Progenitor cell of endocrine pancreas (in vitro differentiated cells): ENCODE measurements at places on chromosomes 3 and 15.

GRCh38 chr15:33500432-33501195 is 189.8 kb downstream of the RYR3 start:
- no peak for DNase-seq

- DNase-seq: no peak
These were observed 131.2 kb upstream of the TGFBR2 start for GRCh38 chr3:30475038-30475808.

DNA sequence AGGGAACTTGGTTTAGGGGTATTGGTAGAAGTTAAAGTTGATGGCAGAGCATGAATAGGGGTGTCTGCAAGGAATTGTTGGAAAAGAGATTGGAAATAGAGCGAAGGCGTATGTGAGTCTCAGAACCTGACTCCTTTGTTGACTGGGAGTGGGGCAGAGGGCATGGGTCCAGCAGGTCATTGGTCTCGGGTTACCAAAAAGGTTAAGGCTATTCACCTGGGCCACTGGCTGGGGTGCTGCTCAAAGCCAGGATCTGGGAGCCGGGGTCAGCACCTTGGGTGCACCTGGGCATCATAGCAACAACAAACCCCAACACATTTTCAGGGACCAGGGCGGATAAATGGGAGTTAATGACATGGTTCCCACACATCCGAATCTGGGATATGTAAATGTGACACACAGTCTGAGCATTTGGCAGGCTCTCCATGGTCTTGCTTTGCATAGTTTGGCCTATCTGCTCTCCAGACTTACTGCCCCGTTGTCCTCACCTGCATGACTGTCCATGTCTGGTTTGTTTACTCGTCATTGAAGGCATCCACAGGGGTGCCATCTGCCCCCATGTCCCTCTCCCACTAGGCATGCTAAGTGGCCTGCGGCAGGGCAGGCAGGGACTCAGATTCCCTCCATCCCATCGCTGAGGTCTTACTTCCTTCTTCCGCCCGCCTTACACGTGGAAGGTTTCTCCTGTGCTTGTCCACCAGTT is 10.1 kb downstream of the KLF13 start:
- no peak for DNase-seq

- no peak for DNase-seq
These were observed 2.3 kb upstream of the SACM1L start for GRCh38 chr3:45686850-45687249.

GRCh38 chr15:69979783-69980182 is 117.9 kb downstream of the TLE3 start:
- DNase-seq: no peak

GRCh38 chr3:197421021-197421420 is 122.6 kb upstream of the DLG1 start:
- no peak for DNase-seq

GRCh38 chr3:184491867-184492615 is 69.5 kb upstream of the EPHB3 start:
- no peak for DNase-seq
